ENCODE measurements at places on chromosomes 5 and 9.

- DNase-seq: no peak
Observed at GRCh38 chr5:139636975-139637408, 11.2 kb upstream of the CXXC5 start.

DNA sequence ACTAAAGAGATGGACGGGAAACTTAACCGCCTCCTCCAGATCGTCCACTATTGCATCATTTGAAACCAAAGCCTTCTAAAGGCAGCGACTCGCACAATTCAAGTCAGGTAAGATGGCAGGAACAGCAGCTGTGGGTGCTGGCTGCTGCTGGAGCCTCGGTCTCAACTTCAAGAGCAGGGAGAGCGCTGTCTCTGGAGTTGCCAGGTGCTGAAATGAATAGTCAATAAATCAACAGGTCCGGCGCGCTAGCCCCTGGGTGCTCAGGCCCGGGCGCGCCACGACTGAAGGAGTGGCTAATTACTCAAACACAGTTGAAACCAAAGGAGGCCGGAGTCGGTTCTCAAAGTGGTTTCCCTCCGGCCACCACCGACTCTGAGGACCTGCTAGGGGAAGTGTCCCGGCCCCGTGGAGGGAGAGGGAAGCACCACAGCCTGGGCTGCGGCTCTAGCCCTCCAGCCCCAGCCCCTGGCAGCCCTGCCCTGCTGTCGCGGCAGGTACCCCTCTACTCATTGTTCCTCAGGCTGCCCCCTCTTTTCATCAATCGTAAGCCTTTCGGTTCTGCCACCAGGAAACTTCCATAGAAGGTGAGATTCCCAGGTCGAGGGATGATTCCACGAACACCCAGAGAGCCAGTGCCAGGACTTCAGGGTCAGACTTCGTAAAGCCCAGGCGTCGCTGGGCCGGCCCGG is 804 bp downstream of the TTC39B start:
- peak; percentile 55 for DNase-seq

DNA sequence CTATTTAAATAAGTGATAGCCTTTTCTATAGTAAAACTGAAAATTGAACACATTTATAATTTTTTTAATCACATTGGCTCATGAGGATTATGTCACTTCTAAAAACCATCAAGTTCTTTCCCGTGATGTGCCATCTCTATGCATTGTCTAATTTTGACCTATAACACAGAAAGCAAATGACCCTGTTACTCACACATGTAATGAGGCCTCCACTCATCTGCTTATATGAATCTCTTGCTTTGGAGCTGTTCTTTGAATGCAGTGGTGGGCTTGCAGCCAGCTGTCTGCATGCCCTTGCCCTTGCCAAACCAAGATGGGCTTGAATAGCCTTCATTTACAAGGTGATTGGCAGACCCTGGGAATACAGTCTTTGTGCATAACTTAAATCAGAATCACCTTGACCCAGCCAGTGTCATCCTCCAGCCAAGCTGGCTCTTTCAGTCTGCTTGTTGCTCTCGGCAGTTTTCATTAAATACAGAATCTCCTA is 163.2 kb downstream of the TRIO start:
- DNase-seq: no peak

- DNase-seq: no peak
Observed at GRCh38 chr5:93503598-93504067, 77.4 kb downstream of the NR2F1-AS1 start.

DNA sequence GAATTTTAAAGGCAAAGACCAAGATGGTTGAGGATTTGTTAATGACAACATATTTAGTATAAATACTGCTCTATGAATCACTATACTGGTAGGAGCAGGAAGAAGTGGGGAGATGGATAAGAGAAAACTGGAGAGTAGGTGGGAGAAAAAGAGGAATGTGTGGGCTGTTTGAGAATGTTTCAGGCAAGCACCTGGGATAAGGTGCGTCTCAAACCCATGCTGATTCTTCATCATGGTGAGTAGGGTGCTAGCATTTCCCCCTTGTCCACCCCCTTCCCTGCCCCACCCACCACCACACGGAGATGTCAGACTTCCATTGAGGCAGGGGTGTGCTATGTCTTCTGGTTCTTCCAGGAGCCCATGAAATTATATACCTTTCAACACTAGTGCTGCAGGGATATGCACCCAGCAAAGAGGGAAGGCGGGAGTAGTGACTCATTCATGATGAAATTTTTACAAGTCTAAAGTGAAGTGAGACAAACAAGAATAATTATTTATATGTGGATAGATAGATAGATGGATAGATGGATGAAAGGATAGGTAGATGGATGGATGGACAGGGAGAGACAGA is 54.3 kb downstream of the MTX3 start:
- no peak for DNase-seq

DNA sequence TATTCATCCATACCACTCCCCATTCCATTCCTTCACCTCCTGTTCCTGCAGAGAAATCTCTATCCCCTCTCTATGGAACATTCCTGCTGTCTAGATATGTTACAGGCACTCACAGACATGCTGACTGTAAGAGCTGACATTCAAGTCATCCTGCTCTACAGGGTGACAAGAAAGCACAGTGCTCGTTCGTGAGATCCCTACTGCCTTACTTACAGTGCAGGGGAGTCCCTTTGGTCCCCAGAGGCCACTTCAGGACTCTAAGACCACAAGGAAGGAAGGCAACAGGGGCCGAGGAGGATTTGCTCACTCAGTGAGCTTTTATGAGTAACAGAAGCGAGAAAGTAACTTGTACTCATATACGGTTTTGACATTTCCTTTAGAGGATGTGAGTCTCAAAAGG is 110.5 kb downstream of the GAS1 start:
- DNase-seq: no peak

GRCh38 chr5:84191281-84191680 is 193.4 kb downstream of the EDIL3 start:
- DNase-seq: no peak

GRCh38 chr9:136609838-136610311 is 52.8 kb upstream of the EGFL7 start:
- DNase-seq: no peak

DNA sequence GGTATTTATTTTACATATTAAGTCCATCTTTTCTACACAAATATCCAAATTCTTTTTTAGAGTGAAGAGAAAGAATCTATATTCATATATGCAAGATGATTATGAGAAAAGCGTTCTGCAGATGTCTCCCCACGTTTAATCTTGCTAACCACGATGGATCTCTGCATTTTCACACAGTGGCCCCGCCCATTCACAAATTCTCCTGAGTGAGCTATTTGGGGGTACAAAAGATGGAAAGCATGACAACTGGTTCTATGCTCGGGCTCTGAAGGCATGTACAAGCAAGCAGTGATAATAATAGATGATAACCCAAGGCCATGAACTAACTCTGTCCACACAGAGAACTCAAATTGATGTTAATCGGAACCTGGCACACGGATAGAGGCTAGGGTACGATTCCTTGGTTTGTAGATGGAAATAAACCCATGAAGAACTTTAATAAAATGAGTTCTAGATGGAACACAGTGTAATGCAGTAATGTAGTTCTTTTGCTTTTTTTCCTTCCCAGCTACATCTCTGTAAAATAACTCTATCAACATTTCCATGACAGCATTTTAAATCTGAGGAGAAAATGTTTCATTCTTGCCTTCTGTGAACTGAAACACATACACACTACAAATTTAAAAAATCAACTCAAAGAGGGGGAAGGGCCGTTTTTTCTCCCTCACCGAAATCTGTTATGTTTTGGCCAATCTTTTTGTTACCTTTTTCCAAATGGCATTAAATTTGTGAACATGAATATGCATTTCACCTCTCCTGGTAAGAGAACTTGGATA is 851.7 kb upstream of the DMAC1 start:
- no peak for DNase-seq
